ENCODE measurements at places on chromosomes 3 and 15.
A peak's percentile ranks its signal among the peaks of the same experiment; 100 is the strongest.

GRCh38 chr3:11563159-11563864 is 80.4 kb downstream of the VGLL4 start:
- DNase-seq: no peak

DNA sequence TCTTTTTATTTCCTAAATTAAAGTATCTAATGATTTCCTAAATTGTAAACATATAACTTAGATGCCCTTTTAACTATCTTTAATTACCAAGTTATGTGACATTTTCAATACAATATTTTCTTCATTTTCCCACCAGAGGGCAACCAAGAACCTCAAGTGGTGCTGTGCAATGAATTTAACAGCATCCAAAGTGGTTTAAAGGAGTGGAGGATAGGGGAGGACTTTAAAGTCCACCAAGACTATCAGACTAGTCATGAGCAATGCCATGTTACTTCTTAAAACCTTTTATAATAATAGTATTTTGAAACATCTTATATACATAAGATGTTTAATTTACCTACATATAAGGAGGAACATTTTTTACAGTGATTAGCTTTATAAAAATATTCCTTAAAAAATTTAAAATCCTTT is 74.4 kb downstream of the DLG1 start:
- no peak for DNase-seq

- no peak for DNase-seq
Measured at GRCh38 chr15:76979331-76979925, 15.5 kb upstream of the PSTPIP1 start.

- DNase-seq: no peak
Measured at GRCh38 chr3:149162007-149162406, 32.6 kb downstream of the HPS3 start.

DNA sequence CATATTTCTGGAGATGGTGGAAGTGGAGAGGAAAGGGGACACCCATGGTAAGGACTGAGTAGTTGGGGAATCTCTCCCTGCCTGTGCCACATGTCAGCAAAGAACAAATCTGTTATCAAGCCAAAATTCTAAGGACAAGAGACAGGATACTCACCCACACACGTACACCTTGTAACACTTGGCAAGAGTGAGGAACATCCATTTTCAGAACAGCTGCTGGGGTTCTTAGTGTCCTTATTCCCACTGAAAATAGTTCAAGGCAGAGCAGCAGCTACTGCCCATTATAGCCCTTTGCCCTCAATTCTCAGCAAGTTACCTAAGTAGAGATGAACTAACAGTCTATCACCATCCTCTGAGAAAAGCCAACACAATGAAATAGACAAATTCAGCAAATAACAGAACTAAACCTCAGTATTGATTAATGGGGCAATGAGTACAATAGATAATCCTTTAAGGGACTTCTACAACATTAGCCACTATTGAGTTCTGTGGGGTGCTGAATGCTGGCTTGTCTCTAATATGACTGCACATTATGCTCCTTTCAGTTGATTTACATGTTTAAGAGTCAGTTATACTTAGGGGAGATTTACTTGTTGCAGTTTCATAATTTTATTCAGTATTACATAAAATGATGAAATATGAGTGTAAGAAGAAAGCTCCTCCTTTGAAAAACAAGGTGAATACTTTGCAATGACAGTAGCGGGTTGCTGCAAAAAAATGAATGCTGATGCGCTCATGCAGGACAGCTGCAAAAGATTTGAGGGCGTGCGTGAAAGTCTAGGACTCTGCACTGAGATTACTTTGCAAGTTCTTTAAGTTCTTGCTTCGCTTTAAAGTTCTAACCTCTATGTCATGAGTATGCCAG is 22.4 kb downstream of the SENP5 start:
- DNase-seq: no peak

- DNase-seq: peak; percentile 71
Measured at GRCh38 chr15:66841953-66842681, 140.1 kb downstream of the SMAD6 start.

- no peak for DNase-seq
Measured at GRCh38 chr15:87268675-87269074, 987.9 kb downstream of the NTRK3 start.

GRCh38 chr3:10004960-10005564 is 18.4 kb upstream of the EMC3 start:
- DNase-seq: no peak

- no peak for DNase-seq
Measured at GRCh38 chr3:107718547-107718946, 195.8 kb downstream of the BBX start.

- DNase-seq: no peak
Measured at GRCh38 chr15:92059036-92059970, 205.8 kb downstream of the SLCO3A1 start.

- no peak for DNase-seq
Measured at GRCh38 chr3:97957617-97958311, 14.5 kb downstream of the RIOX2 start.

DNA sequence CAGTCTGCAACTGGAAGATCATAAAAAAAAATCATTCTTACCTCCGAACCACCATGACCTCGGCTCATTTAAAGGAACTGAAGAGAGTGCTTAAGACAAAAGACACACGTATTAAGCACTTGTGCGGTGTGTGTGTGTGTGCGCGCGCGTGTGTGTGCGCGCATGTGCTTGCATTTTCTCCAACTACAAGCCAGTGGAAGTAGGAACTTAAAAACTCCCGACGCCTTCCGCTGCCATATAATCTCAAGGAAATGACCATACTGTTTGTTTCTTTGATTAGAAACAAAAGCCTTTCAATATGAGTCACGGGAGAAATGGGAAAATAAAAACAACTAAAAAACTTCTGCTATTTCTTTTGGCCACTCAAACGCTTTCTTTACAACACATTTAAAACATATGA is 32.4 kb downstream of the FRMD4B start:
- no peak for DNase-seq

- DNase-seq: no peak
Measured at GRCh38 chr3:150251187-150252062, 156.7 kb upstream of the TSC22D2 start.

DNA sequence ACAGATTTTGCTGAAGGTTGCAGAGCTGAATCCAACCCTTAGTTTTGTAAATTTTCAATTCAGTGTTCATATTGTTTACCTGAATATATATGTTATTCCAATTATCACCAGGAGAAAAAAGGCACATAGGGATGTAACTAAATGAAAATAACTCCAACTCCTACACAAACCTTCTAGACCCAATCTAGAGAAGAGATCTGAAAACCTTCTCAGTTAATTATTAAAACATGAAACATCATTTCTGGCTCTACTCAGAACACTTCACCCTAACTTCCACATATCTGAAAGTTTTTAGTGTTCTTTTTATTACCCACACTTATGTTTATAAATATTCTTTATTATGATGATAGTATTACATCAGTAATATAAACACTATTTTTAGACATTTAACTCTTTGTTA is 76.6 kb downstream of the LRRFIP2 start:
- DNase-seq: no peak

DNA sequence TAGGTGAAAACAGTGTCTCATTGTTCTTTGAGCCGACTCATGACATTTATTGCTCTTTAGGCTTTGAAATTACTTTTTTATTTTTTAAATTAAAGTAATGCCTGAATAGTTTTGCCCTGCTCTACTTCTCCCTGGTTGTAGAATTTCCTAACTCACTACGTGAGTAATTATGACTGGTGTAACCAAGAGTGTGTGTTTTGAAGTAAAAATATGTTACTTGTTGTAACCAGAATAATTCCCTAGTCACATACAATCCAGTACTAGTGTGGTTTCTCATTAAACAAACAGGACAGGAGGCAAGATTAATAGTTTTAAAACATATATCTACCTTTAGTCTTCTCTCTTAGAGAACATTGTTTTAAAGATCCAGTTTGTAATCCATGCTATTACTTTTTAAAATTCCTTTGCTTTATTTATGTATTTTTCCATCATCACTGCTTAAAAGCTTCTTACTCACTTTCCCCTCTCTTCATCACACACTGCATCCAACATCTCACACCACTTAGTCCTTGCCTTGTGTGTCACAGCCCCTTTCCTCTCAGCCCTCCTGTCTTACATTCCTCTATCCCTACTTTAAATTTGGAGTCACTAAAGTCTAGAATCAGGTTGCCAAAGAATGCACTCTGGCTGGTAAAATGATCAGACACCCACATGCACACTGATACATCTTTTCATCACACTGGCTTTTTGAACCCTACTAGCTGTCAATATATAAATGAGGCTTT is 219.7 kb downstream of the WNT5A start:
- no peak for DNase-seq

DNA sequence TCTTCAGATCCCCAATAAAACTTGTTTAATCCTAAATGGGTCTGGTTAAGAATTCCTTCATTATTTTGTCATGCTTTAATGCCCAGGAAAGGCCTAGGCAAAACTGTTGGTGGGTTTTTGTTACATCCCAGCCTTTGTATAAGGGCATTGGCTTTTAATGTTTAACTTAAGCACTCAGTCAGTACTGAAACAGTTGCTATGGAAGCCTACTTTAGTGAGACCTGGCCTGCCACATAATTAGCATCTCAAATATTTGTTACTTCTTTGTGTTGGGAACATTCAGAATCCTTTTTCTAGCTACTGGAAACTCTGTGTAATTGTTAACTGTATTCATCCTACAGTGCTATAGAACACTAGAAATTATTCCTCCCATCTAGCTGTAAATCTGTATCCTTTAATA is 369.6 kb upstream of the ATP10A start:
- DNase-seq: no peak

DNA sequence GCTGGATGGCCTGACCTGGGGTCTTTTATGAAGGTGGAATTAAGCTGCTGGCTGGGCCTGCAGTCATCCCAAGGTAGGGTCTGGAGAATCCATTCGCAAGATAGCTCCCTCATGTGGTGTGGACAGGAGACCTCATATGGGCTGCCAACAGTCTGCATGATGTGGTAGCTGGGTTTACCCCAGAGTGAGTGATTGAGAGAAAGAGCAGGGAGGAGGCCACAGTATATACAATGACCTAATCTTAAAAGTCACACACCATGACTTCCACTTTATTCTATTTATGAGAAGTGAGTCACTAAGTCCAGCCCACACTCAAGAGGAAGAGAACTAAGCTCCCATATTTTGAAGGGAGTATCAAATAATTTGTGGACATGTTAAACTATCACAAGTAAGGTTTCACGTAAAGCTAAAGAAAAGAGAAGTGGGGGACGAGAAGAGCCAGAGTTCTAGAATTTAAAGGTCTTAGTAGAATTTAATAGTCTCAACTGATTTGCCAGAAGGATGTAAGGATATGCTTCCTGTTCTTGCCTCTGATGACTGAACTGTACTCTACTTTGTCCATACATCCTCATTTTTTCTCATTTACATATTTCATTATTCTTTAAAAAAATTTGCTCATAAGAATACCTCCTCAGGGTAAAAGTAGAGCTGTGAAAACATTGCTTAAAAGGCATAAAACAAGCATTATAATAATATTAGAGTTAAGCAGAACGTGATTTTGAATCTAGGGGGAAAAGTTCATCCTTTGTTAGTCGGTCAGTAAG is 184.4 kb downstream of the PEX5L start:
- no peak for DNase-seq

GRCh38 chr3:111070772-111071256 is 802 bp upstream of the NECTIN3 start:
- peak; percentile 52 for DNase-seq

GRCh38 chr3:33900440-33900808 is 102.0 kb downstream of the PDCD6IP start:
- DNase-seq: no peak

GRCh38 chr15:95409211-95409610 is 921.3 kb upstream of the NR2F2 start:
- no peak for DNase-seq

- DNase-seq: no peak
Measured at GRCh38 chr15:80579611-80580010, 115.5 kb upstream of the ABHD17C start.

GRCh38 chr15:40582726-40583246 is 11.3 kb upstream of the KNL1 start:
- peak; percentile 3 for DNase-seq

DNA sequence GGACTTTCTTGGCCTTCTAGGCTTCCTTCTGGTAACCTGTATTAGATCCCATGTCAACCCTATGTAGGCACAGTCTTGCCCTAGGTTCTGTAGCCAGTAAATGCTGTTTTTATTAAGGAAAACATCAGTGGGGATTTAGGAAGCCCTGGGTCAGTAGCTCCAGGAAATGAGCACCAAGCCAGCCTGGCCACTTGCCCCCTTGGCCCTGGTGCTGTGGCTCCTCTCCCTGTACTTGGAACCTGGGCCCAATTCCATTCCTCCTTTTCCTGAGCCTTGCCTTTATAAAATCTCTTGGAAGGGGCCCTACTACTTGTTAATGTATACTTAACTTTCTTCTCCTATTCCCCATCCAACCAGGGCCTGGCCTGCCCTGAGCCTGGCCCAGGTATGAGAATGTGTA is 243.8 kb upstream of the TPRG1 start:
- DNase-seq: no peak

- no peak for DNase-seq
Measured at GRCh38 chr3:42612928-42613327, 12.4 kb downstream of the NKTR start.

- DNase-seq: no peak
Measured at GRCh38 chr3:196016485-196016884, 65.4 kb downstream of the TFRC start.

DNA sequence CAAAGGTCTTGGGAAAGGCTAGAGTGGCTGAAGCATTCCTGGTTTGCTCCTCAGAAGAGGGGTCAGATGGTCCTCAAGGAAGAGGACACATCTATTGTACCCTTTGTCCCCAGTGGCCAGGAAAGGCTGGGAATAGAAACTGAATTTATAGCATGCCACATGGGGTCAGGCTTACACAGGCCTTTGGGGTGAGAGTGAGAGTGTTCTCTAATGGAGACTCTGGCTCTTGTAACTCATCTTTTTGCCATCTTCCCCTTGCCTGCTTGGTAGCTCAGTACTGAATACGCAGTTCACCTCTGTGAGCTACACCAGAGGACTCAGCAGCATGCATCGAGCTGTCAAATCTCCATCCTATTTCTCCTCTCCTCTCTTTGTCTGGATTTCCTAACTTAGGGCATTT is 87.5 kb downstream of the ATP2B2 start:
- no peak for DNase-seq

DNA sequence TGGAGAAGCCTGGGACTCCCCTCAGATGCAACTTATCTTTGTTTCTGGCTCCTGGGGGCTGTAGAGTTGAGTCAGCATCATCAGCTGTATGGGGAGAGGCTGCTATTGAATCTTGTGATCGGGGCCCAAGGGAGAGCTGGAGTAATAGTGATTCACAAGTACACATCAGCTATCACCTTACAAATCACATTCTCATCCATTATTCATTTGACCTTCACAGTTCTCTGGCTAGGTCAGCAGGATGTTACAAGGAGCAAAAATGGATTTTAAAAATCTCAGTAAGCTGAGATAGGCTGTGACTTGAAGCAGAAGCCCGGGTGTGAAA is 175.0 kb downstream of the OPA1 start:
- no peak for DNase-seq

DNA sequence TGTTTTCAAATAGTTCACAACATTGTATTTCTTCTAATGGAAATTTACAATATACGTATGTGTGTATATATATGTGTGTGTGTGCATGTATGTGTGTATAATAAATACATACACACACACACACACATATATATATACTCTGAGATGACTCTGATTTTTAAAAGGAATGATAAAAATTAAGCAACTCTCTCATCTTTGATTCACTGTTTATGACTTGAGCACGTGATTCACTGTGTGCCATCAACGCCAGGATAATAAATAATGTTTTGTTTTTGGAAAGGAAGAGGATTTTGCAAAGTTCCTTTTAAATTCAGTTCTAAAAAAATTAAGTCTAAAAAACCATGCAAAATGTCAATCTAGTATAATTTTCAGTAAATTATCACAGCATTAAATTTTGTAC is 132.4 kb downstream of the P3H2 start:
- no peak for DNase-seq

- DNase-seq: no peak
Measured at GRCh38 chr3:128067489-128067888, 15.3 kb downstream of the SEC61A1 start.
